Bronchial smooth muscle cell (primary cell): ENCODE measurements at places on chromosomes 6 and 20. TPM values are rescaled to one million over a fixed set of nuclear protein-coding genes. Genes with fewer than 3 reads are reported as not detected.

CYP24A1 gene
- under 0.01 and 0.09 TPM in 2 replicates for total RNA-seq

SLC17A1 gene
- not detected in 2 replicates for total RNA-seq

STK35 gene
- 11.5 and 18.5 TPM in 2 replicates for total RNA-seq

PPIL6 gene
- total RNA-seq, result 1.4 and 3.5 TPM in 2 replicates

EEF1A2 gene
- 0.43 and 0.79 TPM in 2 replicates for total RNA-seq

HDGFL1 gene
- total RNA-seq, result not detected in 2 replicates

SAMD10 gene
- total RNA-seq, result 0.34 and 0.47 TPM in 2 replicates

SIGLEC1 gene
- not detected in 2 replicates for total RNA-seq

FAM217B gene
- 2.9 and 3.2 TPM in 2 replicates for total RNA-seq

CGA gene
- 0.16 TPM in 1 of 2 replicates, not detected in the other for total RNA-seq

SLC24A3 gene
- under 0.01 TPM in 1 of 2 replicates, not detected in the other for total RNA-seq

ZCCHC3 gene
- 12.1 TPM in 2 replicates for total RNA-seq

FOXS1 gene
- not detected in 2 replicates for total RNA-seq

DPPA5 gene
- total RNA-seq, result not detected in 2 replicates

HLA-G gene
- 0.16 and 0.17 TPM in 2 replicates for total RNA-seq

TMEM200A gene
- total RNA-seq, result 26.3 and 31.3 TPM in 2 replicates

TRIM10 gene
- total RNA-seq, result under 0.01 TPM in 1 of 2 replicates, not detected in the other

SPDEF gene
- total RNA-seq, result not detected in 2 replicates

TTK gene
- total RNA-seq, result 0.34 and 3.2 TPM in 2 replicates

TMEM30A gene
- 120 and 194 TPM in 2 replicates for total RNA-seq

PSMF1 gene
- 16.4 and 19.1 TPM in 2 replicates for total RNA-seq

SYNCRIP gene
- total RNA-seq, result 27.2 and 35.6 TPM in 2 replicates

REM1 gene
- not detected in 2 replicates for total RNA-seq

KCNK5 gene
- not detected in 2 replicates for total RNA-seq

PET117 gene
- 11.0 and 11.4 TPM in 2 replicates for total RNA-seq

ATP9A gene
- total RNA-seq, result 38.3 and 64.9 TPM in 2 replicates

DEFB132 gene
- total RNA-seq, result not detected in 2 replicates

SNRPB gene
- 39.9 and 75.8 TPM in 2 replicates for total RNA-seq

BHLHE23 gene
- total RNA-seq, result not detected in 2 replicates

ECT2L gene
- total RNA-seq, result 0.09 and 0.16 TPM in 2 replicates

TRIM40 gene
- not detected in 2 replicates for total RNA-seq

MEI4 gene
- total RNA-seq, result not detected in 2 replicates

WFDC5 gene
- total RNA-seq, result not detected in 2 replicates

CNR1 gene
- under 0.01 TPM in 1 of 2 replicates, not detected in the other for total RNA-seq

LRRC73 gene
- 0.47 and 0.60 TPM in 2 replicates for total RNA-seq
